GM12891 (cell line): ENCODE measurements at places on chromosomes 6 and 20.

DNA sequence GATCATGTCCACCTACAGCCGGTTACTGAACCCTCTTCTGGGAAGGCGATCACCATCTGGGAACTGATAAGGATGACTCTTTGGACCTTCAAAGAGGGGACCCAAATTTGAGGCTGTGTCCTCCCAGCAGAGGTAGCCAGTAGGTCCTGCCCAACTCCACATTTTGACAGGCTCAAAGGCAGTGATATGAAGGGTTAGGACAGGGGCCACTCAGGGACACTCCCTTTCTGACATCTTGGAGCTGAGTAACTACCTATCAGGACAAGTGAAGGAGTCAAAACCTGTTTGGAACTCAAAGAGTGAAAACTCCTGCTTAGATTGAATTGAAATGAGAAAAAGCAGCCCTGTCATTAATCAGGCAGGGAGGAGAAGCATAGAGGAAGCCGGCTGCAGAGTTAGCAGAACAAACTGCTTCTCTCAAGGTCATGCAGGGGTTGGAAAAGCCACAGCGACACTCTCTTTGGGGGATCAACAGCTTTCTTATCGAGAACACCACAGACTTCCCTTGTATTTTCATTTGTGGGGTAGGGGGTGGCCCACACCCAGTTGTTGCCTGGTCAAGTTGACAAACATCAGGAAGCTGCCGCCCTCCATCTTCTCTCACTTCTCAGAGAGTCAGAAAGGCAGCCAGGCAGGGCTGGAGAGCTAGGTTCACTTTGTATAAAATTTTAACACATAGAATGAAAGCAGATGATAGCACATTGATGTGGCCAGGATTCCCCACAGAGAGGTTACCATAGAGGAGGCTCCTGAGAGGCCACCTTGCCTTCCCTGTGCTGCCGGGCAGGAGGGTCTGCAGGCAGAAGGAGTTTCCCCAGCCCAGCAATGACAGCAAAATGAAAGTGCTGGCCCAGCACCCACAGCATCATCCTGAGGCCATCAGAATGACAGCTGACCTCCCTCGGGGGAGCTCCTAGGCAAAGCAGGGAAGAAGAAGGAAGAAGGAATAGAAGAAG, 47.6 kb downstream of the AGPAT4 start:
- DNase-seq: no peak

GRCh38 chr6:28711788-28712341, 186.2 kb downstream of the GPX5 start:
- no peak for DNase-seq

DNA sequence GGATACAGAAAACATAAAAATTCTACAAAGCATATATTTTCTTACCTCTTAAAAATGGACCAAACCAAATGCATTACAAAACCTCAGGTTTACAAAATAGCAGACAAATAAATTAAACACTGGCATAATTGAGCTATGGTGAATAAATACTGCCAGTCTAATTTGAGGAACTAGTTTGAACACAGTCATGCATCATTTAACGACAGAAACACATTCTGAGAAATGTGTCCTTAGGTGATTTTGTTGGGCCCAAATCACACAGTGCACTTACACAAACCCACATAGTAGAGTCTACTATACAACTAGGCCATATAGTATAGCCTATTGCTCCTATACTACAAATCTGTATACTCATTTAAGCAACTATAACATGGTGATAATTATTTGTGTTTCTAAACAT, 215.6 kb downstream of the FOXC1 start:
- no peak for DNase-seq

- DNase-seq: no peak
These were observed 4.1 kb downstream of the CALHM6 start for GRCh38 chr6:116465246-116465645.

DNA sequence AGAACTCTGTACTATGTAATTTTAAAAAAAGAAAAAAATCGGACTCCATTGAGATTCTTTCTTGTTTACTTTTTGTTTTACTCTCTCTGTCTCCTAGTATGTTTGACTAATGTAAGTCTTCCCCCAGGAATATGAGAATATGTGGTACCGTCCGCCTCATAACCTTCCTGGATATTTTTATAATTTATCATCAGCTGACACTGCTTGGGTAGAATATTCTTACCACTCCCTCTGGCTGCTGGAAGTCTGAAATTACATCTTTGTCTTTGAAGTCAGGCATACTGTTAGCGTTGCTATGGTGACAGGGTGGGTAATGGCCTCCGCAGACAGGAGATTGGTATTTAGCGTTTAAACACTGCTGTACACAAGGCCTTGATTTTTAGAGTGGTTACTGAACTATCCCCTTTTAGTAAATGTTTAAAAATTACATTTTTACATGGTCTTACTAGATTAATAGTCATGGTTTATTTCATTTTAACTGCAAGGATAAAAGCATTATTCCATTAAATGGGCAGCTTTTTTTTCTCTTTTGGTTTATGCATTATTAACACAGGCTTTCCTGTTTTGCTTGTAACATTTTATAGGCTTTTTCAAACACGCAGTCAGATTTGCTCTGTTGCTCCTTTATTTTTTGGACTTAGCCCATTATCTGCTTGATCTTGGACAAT, 176.4 kb downstream of the ARID1B start:
- no peak for DNase-seq

DNA sequence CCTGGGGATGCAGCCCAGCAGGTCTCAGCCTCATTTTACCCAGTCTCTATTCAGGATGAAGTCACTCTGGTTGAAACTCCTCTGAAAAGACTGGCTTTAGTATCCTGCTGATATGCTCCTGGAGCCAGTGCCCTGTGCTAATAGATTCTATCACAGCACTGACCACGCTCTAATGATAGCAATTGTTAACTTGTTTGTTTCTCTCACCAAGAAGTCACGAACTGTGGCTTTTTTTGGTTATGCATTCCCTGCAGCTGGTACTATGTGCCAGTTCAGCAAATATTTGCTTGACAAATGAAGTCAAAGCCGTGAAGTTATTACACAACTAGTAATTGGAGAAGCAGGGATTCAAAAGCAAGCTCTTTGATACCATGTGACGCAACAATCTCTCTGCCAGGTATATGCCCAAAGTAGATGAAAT, 754.6 kb downstream of the KIF16B start:
- no peak for DNase-seq

DNA sequence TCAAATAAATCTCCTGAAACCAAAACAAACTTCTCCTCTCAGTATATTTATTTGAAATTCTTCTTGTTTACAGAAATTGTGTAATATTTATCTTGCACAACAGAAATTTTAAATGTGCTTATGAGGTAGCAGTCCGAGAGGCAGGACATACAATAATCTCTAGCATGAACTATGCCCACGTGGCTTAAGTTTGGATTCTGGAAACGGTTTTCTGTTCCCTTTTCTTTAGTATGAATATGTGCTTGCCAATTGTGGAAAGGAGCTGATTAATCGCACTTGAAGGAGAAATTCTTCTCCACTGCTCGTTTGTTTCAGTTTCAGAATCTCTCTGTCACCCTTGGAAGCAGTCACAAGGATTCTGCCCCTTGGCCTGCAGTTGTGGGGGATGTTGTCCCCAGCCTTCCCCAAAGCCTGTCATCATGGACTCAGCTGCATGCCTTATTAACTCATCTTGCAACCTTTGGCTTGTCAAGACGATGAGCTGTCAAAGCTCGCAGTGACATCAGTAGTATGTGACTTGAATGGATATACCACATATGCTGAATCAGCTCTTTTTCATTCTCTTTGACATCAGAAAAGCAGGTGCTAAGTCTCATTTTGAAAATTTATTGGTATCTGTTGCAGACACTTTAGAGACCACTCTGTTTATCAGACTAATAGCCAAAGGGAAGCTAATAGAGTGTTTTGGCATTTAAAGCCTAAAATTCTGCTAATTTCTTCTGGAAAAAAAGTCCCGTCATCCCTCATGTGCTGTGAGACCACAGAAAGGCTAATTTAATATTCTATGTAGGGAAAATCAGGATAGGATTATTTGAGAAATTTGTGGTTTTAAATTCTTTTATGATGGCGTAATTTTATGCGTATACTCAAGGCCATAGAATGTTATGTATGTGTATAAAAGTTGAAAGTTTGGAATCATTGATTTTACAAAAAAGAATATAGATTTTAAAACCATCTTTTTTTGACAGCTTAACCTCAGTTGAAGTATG, 186.8 kb downstream of the ARID1B start:
- DNase-seq: no peak

- no peak for DNase-seq
These were observed 367.7 kb downstream of the ARHGAP18 start for GRCh38 chr6:129342243-129342642.

DNA sequence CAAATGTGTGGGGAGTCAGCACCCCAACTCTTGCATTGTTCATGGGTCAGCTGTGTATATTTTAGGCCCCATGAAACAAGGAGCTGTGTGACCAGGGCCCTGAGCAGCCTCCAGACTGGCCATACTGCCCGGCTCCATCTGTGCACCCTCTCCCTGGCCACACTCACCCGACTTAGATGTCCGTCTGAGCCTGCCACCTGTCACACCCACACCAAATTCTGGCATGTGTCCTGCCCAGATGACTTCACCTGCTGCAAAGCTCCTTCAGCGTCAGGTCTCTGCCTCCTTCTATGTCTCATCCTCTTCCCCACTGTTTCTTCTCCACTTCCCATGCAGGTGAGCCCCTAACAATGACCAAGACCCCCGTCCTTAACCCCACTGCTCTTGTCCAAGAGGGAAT, 88.1 kb upstream of the THBS2 start:
- DNase-seq: no peak

GRCh38 chr6:125271486-125272159, 30.1 kb downstream of the HDDC2 start:
- DNase-seq: no peak

GRCh38 chr6:155235087-155235486, 28.7 kb upstream of the CLDN20 start:
- no peak for DNase-seq
